ENCODE measurements at places on chromosomes 5 and 9.

GRCh38 chr5:7904170-7904569, 35.2 kb downstream of the MTRR start:
- peak; percentile 52 for DNase-seq

GRCh38 chr9:34253460-34253837, 74.6 kb downstream of the UBAP1 start:
- DNase-seq, result peak; percentile 78

GRCh38 chr5:95773335-95774059, 42.4 kb downstream of the RHOBTB3 start:
- DNase-seq, result peak; percentile 60

GRCh38 chr5:672329-673160, 20.6 kb downstream of the TPPP start:
- peak; percentile 70 for DNase-seq

- no peak for DNase-seq
These were observed 284.7 kb downstream of the NR2F1-AS1 start for GRCh38 chr5:93296338-93296737.

GRCh38 chr5:88888848-88889188, 5.8 kb upstream of the MEF2C start:
- peak; percentile 15 for DNase-seq

- DNase-seq, result no peak
These were observed 176.9 kb upstream of the CD180 start for GRCh38 chr5:67373518-67373917.

DNA sequence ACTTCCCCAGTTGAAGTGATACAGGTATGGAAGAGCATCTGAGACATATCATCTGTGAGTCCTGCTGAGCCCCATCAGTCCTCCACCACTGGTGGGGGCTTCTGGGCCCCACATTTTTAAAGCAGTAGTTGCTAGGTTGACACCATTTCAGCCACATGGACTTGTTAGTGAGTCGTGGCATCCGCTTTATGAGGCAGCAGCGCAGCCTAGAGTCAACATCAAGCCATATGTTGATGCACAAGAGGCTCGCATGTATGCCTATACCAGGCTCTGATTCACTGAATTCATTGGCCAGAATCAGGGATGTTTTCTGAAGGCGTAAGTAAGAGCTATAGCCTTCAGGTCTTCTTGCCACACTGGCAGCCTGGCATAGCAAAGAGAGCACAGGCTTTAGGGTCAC, 26.8 kb downstream of the ZNF346 start:
- DNase-seq, result no peak

- DNase-seq, result peak; percentile 68
These were observed 25.5 kb downstream of the TNPO1 start for GRCh38 chr5:72841756-72842535.

DNA sequence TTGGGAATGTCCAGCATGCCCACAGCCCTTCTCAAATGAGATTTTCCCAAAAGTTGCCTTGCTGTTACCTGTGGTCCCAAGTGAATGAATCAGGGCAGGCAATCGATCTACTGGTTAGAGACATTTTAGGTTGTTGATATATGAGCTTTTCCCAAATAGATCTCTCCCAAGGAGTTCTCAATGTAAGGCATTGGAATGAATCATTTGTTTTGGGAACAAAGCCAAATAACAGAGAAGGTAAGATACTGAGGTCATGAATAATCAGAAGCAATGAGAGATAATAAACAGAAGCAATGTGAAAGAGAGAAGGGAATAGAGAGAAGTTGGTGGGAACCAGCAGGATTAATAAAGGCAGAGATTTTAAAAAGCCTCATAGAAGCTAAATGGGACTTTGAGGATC, 93.6 kb upstream of the FER start:
- DNase-seq, result peak; percentile 26

DNA sequence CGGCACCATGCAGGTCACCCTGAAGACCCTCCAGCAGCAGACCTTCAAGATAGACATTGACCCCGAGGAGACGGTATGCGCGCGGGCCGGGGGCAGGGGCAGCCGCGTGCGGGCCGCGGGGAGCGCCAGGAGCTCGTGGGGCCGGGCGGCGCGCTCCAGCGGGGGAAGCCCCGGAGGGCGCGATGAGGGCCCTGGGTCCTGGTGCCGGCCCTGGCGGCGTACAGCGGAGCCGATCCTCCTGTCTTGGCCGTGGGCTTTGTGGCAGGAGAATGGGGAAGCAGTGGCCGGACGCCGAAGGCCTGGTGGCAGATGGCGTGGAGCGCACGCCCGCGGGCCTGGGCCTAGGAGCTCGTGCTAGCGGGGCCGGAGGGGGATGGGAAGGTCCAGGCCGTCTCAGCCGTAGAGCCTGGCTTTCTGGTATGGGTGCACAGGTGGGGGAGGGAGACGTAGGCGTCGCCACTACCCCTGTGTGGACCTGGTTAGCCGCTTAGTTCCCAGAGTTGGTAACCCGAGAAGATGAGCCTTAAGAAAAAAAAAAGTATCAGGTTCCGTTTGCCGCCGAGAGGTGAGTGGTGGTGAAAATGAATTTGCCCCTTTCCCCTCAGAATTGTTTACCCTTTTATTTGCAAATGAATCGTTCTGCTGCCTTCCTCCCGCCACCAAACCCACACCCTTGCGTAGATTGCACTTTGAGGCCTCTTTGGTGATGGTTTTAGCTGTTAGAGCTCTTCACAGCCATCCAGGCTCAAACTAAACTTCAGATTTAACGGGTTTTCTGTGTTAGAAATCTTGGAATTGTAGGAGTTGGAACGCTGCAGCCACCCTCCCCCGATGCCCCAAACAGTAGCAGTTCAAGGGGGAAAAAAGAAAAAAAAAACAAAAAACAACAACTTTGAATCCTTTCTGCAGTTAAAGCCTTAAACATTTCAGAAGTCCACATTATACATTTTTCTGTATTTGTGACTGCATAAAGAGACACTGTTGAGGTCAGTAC, 841 bp downstream of the RAD23B start:
- DNase-seq, result peak; percentile 58

DNA sequence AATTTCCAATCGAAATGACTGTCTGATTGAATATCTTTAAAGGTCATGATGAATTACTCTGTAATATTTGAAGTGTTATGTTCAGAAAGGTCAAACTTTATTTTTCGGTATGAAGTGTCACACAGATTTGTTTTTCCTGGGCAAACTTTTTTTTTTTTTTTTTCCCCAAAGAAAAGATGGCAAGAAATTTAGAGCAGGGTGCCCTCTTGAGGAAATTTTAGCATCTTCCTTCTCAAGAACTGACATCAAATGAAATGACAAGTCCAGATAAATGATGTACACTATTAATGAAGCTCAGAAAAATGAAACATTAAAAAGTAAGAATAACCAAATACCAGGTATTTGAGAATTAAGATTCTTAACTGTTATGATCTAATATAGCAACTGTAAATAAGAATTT, 123.6 kb downstream of the INVS start:
- DNase-seq, result peak; percentile 66

GRCh38 chr9:16628413-16628812, 242.1 kb downstream of the BNC2 start:
- DNase-seq, result peak; percentile 76
